IMR-90 (cell line): ENCODE measurements at places on chromosomes 3 and 15. TPM values are rescaled to one million over a fixed set of nuclear protein-coding genes. Genes with fewer than 3 reads are reported as not detected.

Gene BHLHE40
- total RNA-seq = 22.8 and 24.2 TPM in 2 replicates

Gene TMEM202
- total RNA-seq = not detected in 2 replicates

Gene P2RY1
- under 0.01 TPM in 1 of 2 replicates, not detected in the other for total RNA-seq

Gene C15orf62
- under 0.01 TPM in 1 of 2 replicates, not detected in the other for total RNA-seq

Gene ATP8B4
- 0.54 and 0.56 TPM in 2 replicates for total RNA-seq

Gene MYLK
- total RNA-seq = 484 and 521 TPM in 2 replicates

Gene GCNT3
- not detected in 2 replicates for total RNA-seq

Gene FAM131A
- 9.7 and 10.8 TPM in 2 replicates for total RNA-seq

Gene TOP2B
- 53.4 and 115 TPM in 2 replicates for total RNA-seq

Gene AP3B2
- not detected in 2 replicates for total RNA-seq

Gene SELENOK
- 19.2 and 37.1 TPM in 2 replicates for total RNA-seq

Gene LRRC31
- not detected in 2 replicates for total RNA-seq
